ENCODE measurements at places on chromosomes 6 and 20. TPM values are rescaled to one million over a fixed set of nuclear protein-coding genes. Genes with fewer than 3 reads are reported as not detected.

VGLL2 gene
- not detected for total RNA-seq

CRYBG1 gene
- 3.7 TPM for total RNA-seq

RAB5IF gene
- 27.5 TPM for total RNA-seq

PTCRA gene
- not detected for total RNA-seq

C6orf163 gene
- 0.83 TPM for total RNA-seq

PRSS16 gene
- not detected for total RNA-seq

CALHM6 gene
- total RNA-seq = 0.23 TPM

HLA-DRA gene
- total RNA-seq = not detected

LPA gene
- total RNA-seq = not detected

PSORS1C2 gene
- total RNA-seq = not detected

RALY gene
- 76.9 TPM for total RNA-seq

KCNK17 gene
- total RNA-seq = not detected

SLC22A7 gene
- total RNA-seq = not detected

CD164 gene
- 123 TPM for total RNA-seq

HECA gene
- 11.3 TPM for total RNA-seq

GMPR gene
- 20.0 TPM for total RNA-seq

ATF6B gene
- total RNA-seq = 11.2 TPM

HMGCLL1 gene
- total RNA-seq = not detected

MDFI gene
- 0.23 TPM for total RNA-seq

MAFB gene
- total RNA-seq = 3.2 TPM

LBP gene
- 0.59 TPM for total RNA-seq

SHLD1 gene
- 1.3 TPM for total RNA-seq

STMND1 gene
- not detected for total RNA-seq

C4A gene
- 23.1 TPM for total RNA-seq

MUCL3 gene
- total RNA-seq = not detected

KCNK15 gene
- 1.1 TPM for total RNA-seq

BTN1A1 gene
- not detected for total RNA-seq

KHDRBS2 gene
- not detected for total RNA-seq

SLPI gene
- total RNA-seq = not detected

GDAP1L1 gene
- not detected for total RNA-seq

TP53TG5 gene
- total RNA-seq = 0.12 TPM

OR12D3 gene
- not detected for total RNA-seq

CDH22 gene
- not detected for total RNA-seq

PHACTR2 gene
- 16.0 TPM for total RNA-seq

OTOR gene
- not detected for total RNA-seq

BPIFB2 gene
- total RNA-seq = not detected

ZKSCAN4 gene
- 5.3 TPM for total RNA-seq

PPP2R5D gene
- total RNA-seq = 36.7 TPM

ZNF311 gene
- total RNA-seq = 0.94 TPM

RGS17 gene
- 12.7 TPM for total RNA-seq

MAK gene
- total RNA-seq = not detected

CPNE1 gene
- 220 TPM for total RNA-seq

C6orf136 gene
- total RNA-seq = 2.5 TPM

SNX3 gene
- total RNA-seq = 172 TPM

SLC17A9 gene
- 2.5 TPM for total RNA-seq
